ENCODE measurements at places on chromosomes 2 and 18. TPM values are rescaled to one million over a fixed set of nuclear protein-coding genes. Genes with fewer than 3 reads are reported as not detected.
A peak's percentile ranks its signal among the peaks of the same experiment; 100 is the strongest.

- peak overlapping the region; percentile 88 for H3K27ac ChIP-seq
- no peaks in the 10 kb centered on the region for H3K36me3 ChIP-seq
- peak overlapping the region; percentile 44 for H3K4me3 ChIP-seq
- no peaks in the 10 kb centered on the region for H3K27me3 ChIP-seq
Observed at GRCh38 chr2:126656431-126657147, 631 bp downstream of the GYPC start.

GRCh38 chr2:175175896-175176295 lies 5.6 kb downstream of the ATP5MC3 start:
- no peaks in the 10 kb centered on the region for H3K27me3 ChIP-seq
- no peak for DNase-seq
- peaks cover 8% of the 10 kb centered on the region for H3K4me1 ChIP-seq
- H3K4me3 ChIP-seq, result no peak overlapping the region

DNA sequence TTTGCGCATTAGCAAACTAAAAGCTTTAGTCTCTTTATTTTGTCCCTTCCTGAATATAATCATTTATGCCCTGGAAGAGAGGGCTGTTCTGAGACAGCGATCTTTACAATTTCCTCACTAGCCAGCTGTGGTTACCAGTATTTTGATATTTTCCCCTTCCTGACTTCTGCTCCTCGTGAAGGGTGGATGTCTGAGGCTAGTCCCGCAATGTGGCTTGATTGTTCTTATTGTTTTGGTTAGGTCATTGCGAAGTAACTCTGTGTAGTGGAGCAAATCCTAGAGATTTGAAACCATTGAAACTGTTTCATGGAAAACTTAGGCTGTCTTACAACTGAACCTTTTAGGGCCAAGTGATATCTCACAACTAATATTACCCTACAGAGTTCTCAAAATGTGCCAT lies 2.4 kb downstream of the MRPL33 start:
- DNase-seq, result no peak
- H3K36me3 ChIP-seq, result no peaks in the 10 kb centered on the region
- H3K4me1 ChIP-seq, result no peaks in the 10 kb centered on the region
- no peak overlapping the region for H3K4me3 ChIP-seq
- no peak overlapping the region for H3K27ac ChIP-seq
- no peaks in the 10 kb centered on the region for H3K27me3 ChIP-seq

Gene RAB27B
- 0.33 TPM for total RNA-seq

GRCh38 chr2:177629357-177630024 lies 236.9 kb downstream of the AGPS start:
- no peak for DNase-seq
- H3K27me3 ChIP-seq, result no peaks in the 10 kb centered on the region
- H3K4me1 ChIP-seq, result no peaks in the 10 kb centered on the region
- no peaks in the 10 kb centered on the region for H3K36me3 ChIP-seq
- no peak overlapping the region for H3K27ac ChIP-seq
- no peak overlapping the region for H3K4me3 ChIP-seq

DNA sequence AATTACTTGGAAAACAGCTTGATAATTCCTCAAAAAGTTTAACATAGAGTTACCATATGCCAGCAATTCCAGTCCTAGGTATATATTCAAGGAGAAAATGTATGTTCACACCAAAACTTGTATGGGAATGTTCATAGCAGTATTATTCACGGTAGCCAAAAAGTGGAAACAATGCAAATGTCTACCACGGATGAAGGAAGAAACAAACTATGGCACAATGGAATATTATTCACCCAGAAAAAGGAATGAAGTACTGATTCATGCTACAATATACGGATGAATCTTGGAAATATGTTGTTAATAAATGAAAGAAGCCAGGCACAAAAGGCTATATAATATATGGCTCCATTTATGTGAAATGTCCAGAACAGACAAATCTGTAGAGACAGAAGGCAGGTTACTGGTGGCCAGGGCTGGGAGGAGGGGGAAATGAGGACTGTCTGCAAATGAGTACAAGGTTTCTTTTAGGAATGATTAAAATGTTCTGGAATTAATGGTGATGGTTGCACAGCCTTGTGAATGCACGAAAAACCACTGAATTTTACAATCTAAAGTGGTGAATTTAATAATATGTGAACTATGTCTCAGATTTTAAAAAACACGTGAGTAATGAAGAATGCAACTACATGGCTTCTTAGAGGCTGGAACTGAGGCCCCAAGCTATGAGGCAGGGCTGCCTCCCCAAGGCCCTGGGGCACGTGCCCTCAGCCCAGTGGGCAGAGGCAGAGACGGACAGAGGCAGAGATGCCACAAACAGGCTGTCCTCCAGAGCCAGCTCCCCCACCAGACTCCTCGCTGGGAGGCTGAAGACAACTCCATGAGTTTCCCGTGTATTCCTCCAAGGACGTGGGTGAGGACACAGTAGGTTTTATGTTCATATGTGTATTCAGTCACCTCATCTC lies 5.0 kb downstream of the LIMS2 start:
- H3K4me3 ChIP-seq, result no peak overlapping the region
- no peaks in the 10 kb centered on the region for H3K36me3 ChIP-seq
- no peak for DNase-seq
- H3K4me1 ChIP-seq, result peaks cover 10% of the 10 kb centered on the region

DNA sequence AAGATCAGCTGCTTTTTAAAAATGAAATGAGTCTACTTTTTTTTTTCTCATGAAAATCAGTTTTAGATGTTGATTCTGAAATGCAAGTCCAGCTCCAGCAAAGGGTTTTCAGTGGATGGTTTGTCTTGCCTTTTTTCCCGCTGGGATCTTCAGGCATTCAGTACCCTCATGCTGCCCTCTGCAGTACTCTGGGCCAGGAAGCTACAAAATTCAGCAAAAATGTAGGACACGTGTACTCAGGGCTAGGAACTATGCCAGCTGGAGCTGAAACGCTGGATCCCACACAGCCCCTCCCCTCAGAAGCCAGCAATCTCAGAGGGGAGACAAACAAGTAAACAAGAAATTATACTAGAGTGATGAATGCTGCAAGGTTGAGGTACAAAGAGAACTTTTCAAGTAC lies 97.3 kb downstream of the MMADHC start:
- H3K36me3 ChIP-seq, result no peaks in the 10 kb centered on the region
- no peaks in the 10 kb centered on the region for H3K4me1 ChIP-seq
- no peaks in the 10 kb centered on the region for H3K27me3 ChIP-seq
- no peak overlapping the region for H3K4me3 ChIP-seq
- no peak overlapping the region for H3K27ac ChIP-seq

Gene KIF5C
- 1.9 TPM for total RNA-seq

Gene OXER1
- total RNA-seq, result 1.3 TPM

DNA sequence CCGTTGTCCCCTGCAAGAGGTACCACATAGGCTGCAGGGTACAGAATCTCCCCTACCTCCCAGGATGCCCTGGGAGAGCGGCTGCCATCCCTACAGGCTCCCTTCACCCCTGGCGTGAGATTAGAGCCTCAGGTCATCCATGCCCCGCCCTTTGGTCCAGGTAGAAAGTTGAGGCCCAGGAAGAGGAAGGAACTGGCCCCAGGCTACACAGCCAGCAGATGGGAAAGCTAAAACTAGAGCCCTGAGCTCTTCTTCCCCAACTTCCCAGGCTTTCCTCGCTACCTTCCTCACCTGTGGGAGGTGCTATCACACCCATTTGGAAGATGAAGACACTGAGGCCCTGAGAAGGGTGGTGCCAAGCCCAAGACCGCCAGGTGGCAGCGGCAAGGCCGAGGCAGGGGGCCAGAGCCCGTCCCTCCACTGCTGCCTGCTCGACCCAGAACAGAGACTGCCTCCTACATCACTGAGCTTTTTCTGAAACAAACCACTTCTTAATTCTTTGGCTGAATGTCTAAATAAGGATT lies 25.8 kb downstream of the CIB4 start:
- peak; percentile 41 for DNase-seq
- H3K27ac ChIP-seq, result peak overlapping the region; percentile 92
- no peaks in the 10 kb centered on the region for H3K36me3 ChIP-seq
- peaks cover 45% of the 10 kb centered on the region for H3K4me1 ChIP-seq
- H3K27me3 ChIP-seq, result no peaks in the 10 kb centered on the region

- DNase-seq, result no peak
- H3K27ac ChIP-seq, result no peak overlapping the region
- no peaks in the 10 kb centered on the region for H3K27me3 ChIP-seq
- H3K36me3 ChIP-seq, result no peaks in the 10 kb centered on the region
- H3K4me1 ChIP-seq, result no peaks in the 10 kb centered on the region
- H3K4me3 ChIP-seq, result no peak overlapping the region
Observed at GRCh38 chr2:5845798-5846330, 153.7 kb downstream of the SOX11 start.

Gene NT5DC4
- total RNA-seq, result not detected

GRCh38 chr2:239271882-239272281 lies 128.9 kb downstream of the HDAC4 start:
- peaks cover 75% of the 10 kb centered on the region for H3K4me1 ChIP-seq
- no peaks in the 10 kb centered on the region for H3K36me3 ChIP-seq
- no peak overlapping the region for H3K4me3 ChIP-seq
- H3K27ac ChIP-seq, result peak overlapping the region; percentile 17
- DNase-seq, result peak; percentile 45

DNA sequence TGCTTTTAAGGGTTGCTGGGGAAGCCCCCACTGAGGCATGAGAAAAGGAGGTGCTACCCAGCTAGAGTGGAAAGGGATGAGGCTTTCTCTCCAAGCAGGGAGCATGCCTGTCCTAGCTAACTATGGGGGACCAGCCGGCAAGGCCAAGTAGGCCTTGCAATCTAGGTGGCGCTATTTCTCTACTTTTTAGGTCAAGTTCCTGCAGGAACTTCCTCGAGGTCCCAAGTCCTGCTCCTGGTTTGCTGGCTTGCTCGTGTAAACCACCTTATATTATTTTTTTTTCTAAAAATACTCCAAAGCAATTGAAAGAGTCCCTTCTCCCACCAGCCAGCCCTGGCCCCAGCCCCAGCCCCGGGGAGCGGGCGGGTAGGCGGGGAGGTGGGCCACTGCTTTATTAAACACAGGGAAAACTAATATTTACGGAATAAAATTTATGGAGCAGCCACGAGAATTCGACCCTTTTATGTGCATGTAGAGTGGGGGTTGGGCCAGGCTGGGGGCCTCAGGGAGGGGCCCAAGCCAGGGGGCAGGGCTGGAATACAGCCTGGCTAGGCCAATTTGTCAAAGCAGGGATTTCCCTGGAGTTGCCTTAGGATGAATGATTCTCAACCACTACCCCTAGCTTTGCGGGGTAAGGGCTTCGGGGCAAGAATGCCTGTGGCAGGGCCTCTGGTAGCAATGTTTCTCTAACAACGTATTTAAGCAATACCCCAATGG lies 12.8 kb upstream of the IHH start:
- peaks cover 9% of the 10 kb centered on the region for H3K36me3 ChIP-seq
- peak; percentile 9 for DNase-seq
- no peaks in the 10 kb centered on the region for H3K4me1 ChIP-seq

Gene EMILIN1
- total RNA-seq, result 45.4 TPM

DNA sequence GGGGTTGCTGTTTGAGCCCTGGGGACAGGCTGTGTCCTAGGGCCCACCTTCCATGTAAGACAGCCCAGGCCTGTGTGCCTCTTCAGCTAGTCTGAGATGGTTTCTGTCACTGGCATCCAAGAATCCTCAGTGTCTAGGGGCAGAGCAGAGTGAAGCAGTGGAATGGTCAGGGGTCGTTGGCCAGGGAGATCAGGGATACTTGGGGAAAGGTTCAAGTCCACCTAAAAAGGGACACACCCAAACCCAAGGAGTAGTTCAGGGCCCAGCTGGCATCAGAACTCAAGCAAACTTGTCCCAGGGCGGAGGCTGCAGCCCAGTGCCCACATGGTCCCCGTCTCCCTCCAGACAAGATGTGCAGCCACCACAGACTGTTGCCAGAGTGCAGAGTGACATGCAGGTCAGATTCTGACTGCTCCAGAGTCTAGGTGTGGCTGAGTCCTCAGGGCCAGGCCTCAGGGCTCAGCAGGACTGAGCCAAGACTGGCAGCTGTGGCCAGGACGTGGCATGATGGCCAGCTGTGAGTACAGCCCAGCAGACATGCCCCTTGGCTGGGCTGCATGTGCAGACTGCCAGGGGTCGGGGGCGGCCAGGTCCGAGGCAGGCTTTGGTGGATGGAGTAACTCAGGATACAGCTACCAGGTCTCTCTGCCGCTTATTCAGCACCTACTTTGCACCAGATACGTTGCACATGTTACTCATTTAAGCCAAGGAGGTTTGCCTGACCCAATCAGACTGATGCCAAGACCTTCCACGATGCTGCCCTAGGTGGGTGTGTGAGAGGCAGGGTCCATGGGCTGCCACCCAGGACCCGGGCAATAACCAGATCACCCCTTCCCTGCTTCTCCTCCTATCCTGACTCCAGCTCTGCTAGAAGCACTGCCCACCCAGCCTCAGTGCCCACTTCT lies 146.6 kb downstream of the SMAD7 start:
- H3K27me3 ChIP-seq, result no peaks in the 10 kb centered on the region
- no peak for DNase-seq
- H3K27ac ChIP-seq, result peak overlapping the region; percentile 87
- H3K4me1 ChIP-seq, result peaks cover 78% of the 10 kb centered on the region
- H3K4me3 ChIP-seq, result no peak overlapping the region

GRCh38 chr18:45775241-45775676 lies 50.2 kb upstream of the SIGLEC15 start:
- H3K27me3 ChIP-seq, result no peaks in the 10 kb centered on the region
- H3K4me1 ChIP-seq, result peaks cover 5% of the 10 kb centered on the region
- H3K4me3 ChIP-seq, result peak overlapping the region; percentile 64
- peak; percentile 62 for DNase-seq
- no peaks in the 10 kb centered on the region for H3K36me3 ChIP-seq

Gene KCNG2
- not detected for total RNA-seq

Gene INPP4A
- total RNA-seq, result 24.8 TPM

- no peak overlapping the region for H3K27ac ChIP-seq
- peak; percentile 20 for DNase-seq
- no peaks in the 10 kb centered on the region for H3K27me3 ChIP-seq
- H3K4me3 ChIP-seq, result no peak overlapping the region
- no peaks in the 10 kb centered on the region for H3K36me3 ChIP-seq
Observed at GRCh38 chr2:132766573-132766972, 96.6 kb upstream of the LYPD1 start.

Gene TRIM54
- 0.54 TPM for total RNA-seq

DNA sequence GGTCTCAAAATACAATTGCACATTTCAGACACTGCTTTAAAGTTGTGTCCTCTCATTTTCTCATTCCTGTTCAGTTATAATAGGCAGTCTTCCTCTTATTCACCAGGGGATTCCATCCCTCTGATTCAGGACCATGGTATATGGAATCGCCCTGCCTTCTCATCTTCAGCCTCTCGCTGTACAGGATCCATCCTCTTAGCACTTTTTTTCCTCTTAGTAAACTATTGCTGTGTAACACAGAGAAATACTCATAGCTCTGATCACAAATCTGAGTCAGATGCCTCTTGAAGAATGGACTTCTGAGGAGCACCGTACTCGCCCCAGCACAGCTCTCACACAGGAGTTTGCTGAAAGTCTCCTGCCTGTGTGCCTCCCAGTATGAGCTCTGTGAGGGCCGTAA lies 11.3 kb downstream of the RMP24 start:
- H3K4me3 ChIP-seq, result no peak overlapping the region
- no peak overlapping the region for H3K27ac ChIP-seq
- no peaks in the 10 kb centered on the region for H3K27me3 ChIP-seq
- peaks cover 29% of the 10 kb centered on the region for H3K36me3 ChIP-seq
- no peaks in the 10 kb centered on the region for H3K4me1 ChIP-seq

Gene IKZF2
- total RNA-seq, result 47.2 TPM

GRCh38 chr2:230225486-230225885 lies at the start of gene SP140:
Gene SP140 (plus strand): TSS chr2:230225736. CDS start chr2:230225845, 109 bp downstream.
- no peak within 1 kb of the TSS for H3K4me3 ChIP-seq
- no peak within 1 kb of the TSS for H3K27ac ChIP-seq
- no peaks in the 10 kb centered on the region for H3K27me3 ChIP-seq
- DNase-seq, result peak; percentile 20

Gene LYG2
- total RNA-seq, result not detected

Gene SFT2D3
- total RNA-seq, result 16.6 TPM
